ENCODE measurements at places on chromosomes 1 and 21.

GRCh38 chr1:106908689-106909088 is 147.8 kb upstream of the PRMT6 start:
- DNase-seq: no peak

DNA sequence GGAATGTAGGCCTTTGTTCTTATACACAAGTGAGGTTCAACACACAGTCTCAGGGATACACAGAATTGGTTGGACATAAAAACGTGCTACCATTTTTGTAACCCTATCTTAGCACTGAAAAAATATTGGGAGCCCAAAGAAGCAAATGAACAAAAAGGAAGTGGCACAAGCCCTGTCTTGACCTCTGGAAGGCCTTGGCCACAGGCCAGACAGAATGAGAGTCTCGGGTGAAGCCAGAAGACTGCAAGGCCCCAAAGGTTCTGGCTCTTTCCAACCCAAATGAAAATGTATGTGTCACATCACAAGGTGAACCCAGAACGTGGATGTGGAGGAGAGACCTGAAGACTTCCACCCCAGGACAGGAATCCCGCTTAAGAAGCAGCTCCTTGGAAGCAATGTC is 57.3 kb downstream of the PGBD5 start:
- DNase-seq: no peak

DNA sequence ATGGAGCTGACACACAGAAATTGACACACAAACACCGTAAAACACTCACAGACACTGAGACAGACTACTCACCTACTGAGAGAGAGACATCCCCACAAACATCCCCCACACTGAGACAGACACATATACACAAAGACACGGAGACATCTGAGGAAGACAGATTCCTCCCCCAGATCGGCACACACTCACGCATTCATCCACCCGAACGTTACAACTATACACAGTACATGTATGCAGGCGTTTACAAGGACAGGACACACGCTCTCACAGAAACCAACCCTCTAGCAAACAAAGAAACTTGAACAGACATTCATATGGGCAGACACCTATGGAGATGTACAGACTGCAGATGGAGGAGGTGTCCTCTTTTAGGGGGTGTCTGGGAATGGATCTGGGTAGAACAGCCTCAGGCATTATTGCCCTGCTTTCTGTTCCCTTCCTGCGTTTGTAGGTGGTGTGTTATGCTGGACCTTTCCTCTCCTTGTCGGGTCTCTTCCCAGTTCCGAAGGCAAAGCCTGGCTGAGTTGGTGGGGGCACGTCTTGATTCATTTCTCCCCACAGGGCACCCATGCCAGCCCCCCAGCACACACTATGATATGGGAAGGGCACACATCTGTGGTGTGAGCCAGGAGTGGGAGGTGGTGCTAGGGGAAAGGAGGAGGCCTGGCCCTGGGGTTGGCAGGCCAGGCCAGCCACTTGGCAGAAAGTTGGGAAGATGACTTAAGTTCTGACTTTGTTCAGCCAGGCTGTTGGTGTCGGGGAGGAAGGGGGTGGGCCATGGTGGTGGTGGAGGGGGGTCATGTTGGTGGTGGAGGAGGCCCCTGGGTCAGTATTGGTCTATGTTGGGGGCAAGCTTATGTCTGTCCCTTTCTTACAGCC is 1.5 kb downstream of the KIRREL1 start:
- DNase-seq: no peak

GRCh38 chr21:46171585-46171984 is 12.7 kb downstream of the SPATC1L start:
- DNase-seq: no peak

GRCh38 chr21:29215709-29216108 is 83.0 kb upstream of the BACH1 start:
- DNase-seq: no peak

DNA sequence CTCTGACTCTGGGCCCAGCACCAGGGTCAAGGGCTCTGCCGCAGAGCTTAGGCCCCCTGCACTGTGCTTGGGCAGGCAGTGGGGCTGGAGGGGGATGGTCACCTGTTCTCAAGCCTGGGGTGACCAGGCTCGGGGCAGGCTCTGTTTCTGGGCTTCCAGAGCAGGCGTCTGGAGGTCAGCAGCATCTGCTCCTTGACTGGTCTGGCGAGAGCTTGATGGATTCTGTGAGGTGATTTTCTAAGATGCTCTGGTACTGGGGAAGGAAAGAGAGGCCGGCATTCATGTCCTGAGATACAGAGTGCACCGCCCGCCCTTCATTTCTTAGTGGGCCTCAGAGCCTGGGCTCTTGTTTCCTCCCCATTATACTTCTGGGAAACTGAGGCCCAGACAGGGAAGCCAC is 24.5 kb downstream of the RAB7B start:
- no peak for DNase-seq

DNA sequence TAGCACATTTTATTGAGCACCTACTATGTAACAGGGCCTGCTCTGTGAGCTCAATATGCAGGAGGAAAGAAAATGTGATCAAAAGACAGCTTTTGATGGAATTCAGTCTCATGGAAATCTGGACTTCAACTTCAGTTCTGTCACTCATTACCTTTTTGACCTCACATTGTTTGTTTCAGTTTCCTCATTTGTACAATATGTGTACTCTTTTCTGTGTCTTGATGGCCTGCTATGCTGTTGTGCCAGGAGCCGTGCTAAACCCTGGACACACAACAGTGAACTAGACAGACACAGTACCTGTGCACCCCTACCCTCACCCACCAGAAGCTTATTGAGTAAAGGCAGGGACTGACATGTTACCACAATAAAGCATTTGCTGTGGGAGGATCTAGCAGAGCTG is 162.9 kb upstream of the FGGY start:
- DNase-seq: no peak

GRCh38 chr1:225972344-225973152 is 26.6 kb downstream of the SDE2 start:
- no peak for DNase-seq

DNA sequence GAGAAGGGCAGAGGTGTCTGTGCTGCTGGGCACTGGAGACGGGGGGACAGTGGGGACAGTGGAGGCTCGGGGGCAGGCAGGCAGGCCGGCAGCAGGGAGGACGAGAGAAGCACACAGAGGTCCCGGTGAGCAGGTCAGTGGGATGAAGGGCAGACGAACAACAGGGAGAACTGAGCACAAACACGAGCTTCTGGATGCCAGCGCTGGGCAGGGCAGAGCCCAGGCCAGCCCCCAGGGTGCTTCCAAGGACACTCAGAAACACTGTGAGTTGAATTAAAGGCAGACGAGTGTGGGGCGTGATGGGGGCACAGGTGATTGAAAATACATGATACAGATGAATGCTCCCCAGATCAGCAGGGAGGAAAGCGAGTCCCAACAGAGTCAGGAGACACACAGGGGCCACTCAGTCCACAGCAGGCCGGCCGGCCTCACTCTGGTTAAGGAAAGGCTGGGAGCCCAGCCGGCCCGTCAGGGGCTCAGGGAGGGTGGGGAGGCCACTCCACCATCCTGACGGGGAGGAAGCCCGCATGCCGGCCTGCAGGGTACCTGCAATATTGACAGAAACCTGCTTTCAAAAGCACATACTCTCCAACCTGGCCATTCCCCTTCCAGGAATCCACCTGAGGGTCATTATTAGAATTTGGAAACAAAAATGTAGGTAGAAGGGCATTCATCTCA is 14.1 kb downstream of the SLC19A1 start:
- DNase-seq: no peak

DNA sequence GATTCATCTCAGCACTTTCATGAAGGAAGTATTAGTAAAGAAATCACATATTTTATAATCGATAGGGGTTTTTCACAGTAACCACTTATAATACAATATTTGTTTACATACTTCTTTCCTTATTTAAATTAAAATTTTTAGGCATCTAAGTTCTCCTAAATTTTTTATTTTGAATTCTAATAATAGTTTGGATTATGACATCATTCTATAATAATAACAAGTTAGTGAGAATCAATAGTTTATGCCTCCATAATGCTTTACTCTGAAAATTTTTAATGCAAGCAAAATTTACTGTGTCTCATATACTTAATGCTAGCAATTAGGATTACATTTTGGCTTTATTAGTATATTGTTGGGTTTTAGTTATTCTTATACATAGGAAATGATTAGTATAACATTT is 252.2 kb downstream of the ZP4 start:
- no peak for DNase-seq

- no peak for DNase-seq
Observed at GRCh38 chr1:198838022-198838342, 199.1 kb downstream of the PTPRC start.

- DNase-seq: peak; percentile 45
Observed at GRCh38 chr1:21552715-21553114, 43.5 kb downstream of the ALPL start.

DNA sequence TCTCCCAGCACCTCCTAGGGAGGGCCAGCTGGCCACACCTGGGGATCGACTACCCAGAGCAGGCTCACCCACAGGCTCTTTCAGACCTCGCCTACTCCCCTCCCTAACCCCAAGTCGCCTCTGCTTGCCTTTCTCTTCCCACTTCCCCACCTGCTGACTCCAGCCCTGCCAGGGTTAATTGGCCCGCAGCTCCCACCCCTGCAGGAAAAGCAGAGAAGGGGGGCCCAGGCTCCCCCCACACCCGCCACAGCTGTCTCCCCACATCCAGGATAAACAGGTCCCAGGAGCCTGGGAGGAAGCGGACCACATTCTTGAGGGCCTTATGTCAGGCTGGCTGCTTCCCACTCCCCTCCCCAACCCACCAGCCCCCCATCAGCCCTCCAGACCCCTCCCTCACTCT is 45.0 kb downstream of the TAS1R2 start:
- DNase-seq: no peak

GRCh38 chr1:115291741-115292140 is 46.3 kb downstream of the NGF start:
- no peak for DNase-seq

GRCh38 chr1:238485912-238486209 is 595.1 kb upstream of the ZP4 start:
- no peak for DNase-seq

DNA sequence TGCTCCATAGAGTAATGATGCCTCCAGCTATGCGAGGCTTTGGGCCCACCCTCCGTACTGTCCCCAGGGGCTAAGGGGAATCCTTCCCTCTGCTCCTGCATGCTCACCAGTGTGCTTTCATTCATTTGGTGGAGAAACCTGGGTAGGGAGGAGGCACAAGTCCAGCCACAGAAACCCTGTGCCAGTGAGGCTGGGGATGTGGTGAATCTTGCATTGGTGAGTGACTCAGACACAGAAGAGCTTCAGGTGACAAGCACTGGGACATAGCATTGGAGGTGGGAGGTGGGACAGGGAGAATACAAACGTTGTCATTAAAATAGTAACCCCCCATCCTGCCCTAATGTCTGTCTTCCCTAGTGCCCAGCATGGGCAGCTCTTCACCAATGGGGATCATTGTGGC is 5.2 kb downstream of the FCGR2A start:
- DNase-seq: no peak

DNA sequence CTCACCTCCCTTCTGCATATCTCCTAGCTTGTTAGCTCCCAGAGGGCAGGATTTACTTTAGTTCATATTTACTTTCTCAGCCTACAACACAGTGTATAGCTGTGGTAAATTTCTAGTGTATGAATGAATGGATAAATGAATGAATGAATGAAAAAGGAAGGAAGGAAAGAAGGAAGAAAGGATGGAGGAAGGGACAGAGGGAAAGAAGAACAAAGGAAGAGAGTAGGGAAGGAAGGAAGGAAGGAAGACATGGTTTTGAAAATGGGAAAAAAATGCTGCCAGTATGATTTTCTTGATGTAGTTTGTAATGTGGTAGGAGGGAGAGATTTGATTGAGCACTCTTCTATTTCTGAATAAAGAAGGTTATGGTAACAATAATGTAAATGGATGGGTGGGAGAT is 47.0 kb downstream of the LAMC2 start:
- DNase-seq: no peak

DNA sequence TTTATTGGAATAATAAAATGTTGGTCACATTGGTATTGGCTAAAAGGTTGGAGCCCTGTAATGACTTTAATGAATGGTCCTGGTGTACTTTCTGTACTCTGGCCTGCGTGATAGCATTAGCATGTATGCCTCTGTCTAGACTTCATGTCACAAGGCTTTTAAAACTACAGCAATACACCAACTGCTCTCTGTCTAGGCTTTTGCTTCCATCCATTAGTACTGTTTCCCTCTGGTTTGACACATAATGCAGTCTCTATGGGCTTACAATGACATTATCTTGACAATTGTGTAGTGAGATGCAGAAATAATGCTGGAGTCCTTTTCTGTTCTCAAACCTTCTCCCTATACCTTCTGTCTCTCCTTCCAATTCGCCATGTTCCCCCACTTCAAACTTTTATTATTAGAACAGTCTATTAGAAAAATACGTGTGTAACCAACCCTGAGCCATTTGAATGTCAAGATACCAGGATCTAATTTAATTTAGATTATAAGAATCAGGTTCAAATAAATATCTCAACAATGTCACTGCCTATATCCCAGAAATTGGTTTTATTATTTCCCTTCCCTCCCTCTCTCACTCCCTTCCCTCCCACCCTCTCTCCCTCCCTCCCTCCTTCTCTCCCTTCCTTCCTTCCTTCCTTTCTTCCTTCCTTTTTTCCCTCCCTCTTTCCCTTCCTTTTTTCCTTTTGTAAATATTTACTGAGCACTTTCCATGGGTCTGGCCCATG is 8.8 kb downstream of the C8A start:
- DNase-seq: no peak

- DNase-seq: peak; percentile 41
Observed at GRCh38 chr1:39081271-39082009, 55.3 kb downstream of the NDUFS5 start.

GRCh38 chr1:43743206-43743605 is 35.9 kb downstream of the ST3GAL3 start:
- DNase-seq: no peak

DNA sequence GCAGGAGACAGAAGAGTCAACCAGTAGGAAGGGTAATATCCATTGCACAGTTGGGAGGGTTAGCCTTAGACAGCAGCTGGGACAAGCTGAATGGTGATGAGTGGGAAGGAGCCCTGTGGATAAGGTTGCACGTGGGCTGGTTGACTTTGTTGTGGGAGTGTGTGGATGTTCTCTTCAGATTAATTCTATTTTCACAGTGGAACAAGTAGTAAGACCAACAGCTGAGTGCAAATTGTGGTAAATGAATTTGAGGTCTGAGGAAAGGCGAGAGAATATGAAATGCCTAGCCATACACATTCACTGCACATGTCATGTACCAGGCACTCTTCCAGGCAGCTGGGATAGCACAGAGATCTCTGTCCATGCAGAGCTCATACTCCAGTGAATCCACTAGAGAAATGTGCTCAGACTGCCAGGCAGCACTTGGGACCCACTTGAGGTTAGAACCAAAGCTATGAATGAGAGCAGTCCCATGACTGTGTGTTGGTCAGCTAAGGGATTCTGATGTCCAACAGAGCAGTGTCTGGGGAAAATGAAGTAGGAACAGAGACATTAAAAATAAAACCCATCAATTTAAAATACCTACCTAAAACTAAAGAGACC is 25.2 kb upstream of the VTCN1 start:
- DNase-seq: no peak
